LHCN-M2 (cell line): ENCODE measurements at places on chromosomes 6 and 20. TPM values are rescaled to one million over a fixed set of nuclear protein-coding genes. Genes with fewer than 3 reads are reported as not detected.

COX4I2 gene
- not detected in 2 replicates for total RNA-seq

NHLRC1 gene
- 1.5 and 3.3 TPM in 2 replicates for total RNA-seq

MOCS3 gene
- total RNA-seq = 9.1 and 9.6 TPM in 2 replicates

FAM8A1 gene
- 9.4 and 13.4 TPM in 2 replicates for total RNA-seq

CTCFL gene
- not detected in 2 replicates for total RNA-seq

NKX2-2 gene
- not detected in 2 replicates for total RNA-seq

CCN5 gene
- not detected in 2 replicates for total RNA-seq

OR2J3 gene
- total RNA-seq = not detected in 2 replicates

XPO5 gene
- total RNA-seq = 33.8 and 34.2 TPM in 2 replicates

TREM2 gene
- total RNA-seq = not detected in 2 replicates

IL17F gene
- not detected in 2 replicates for total RNA-seq

MCHR2 gene
- not detected in 2 replicates for total RNA-seq

XKR7 gene
- total RNA-seq = under 0.01 TPM in 1 of 2 replicates, not detected in the other

NEURL2 gene
- total RNA-seq = 5.4 and 9.0 TPM in 2 replicates

ADGRG6 gene
- total RNA-seq = 1.0 and 1.8 TPM in 2 replicates

DDRGK1 gene
- total RNA-seq = 51.3 and 52.6 TPM in 2 replicates

MOG gene
- not detected in 2 replicates for total RNA-seq

SLC52A3 gene
- total RNA-seq = not detected in 2 replicates
